ENCODE measurements at places on chromosomes 13 and 19. TPM values are rescaled to one million over a fixed set of nuclear protein-coding genes. Genes with fewer than 3 reads are reported as not detected.

COL5A3 gene
- 1.6 TPM for polyA plus RNA-seq

ATXN8OS gene
- 0.18 TPM for polyA plus RNA-seq

CGB5 gene
- not detected for polyA plus RNA-seq

RYR1 gene
- 4.2 TPM for polyA plus RNA-seq

TSKS gene
- polyA plus RNA-seq = 0.14 TPM

KLK5 gene
- 2.5 TPM for polyA plus RNA-seq

DCT gene
- polyA plus RNA-seq = 0.55 TPM

ZFP14 gene
- 11.4 TPM for polyA plus RNA-seq

SLITRK1 gene
- polyA plus RNA-seq = 0.17 TPM

LRRC4B gene
- 27.0 TPM for polyA plus RNA-seq

PLIN5 gene
- 3.2 TPM for polyA plus RNA-seq

ZSCAN1 gene
- polyA plus RNA-seq = 7.7 TPM

RNF113B gene
- 0.19 TPM for polyA plus RNA-seq

HPN gene
- 109 TPM for polyA plus RNA-seq

Measured in left renal cortex interstitium (tissue), 4 donors.